ENCODE measurements at places on chromosomes 3 and 15. TPM values are rescaled to one million over a fixed set of nuclear protein-coding genes. Genes with fewer than 3 reads are reported as not detected.

DNA sequence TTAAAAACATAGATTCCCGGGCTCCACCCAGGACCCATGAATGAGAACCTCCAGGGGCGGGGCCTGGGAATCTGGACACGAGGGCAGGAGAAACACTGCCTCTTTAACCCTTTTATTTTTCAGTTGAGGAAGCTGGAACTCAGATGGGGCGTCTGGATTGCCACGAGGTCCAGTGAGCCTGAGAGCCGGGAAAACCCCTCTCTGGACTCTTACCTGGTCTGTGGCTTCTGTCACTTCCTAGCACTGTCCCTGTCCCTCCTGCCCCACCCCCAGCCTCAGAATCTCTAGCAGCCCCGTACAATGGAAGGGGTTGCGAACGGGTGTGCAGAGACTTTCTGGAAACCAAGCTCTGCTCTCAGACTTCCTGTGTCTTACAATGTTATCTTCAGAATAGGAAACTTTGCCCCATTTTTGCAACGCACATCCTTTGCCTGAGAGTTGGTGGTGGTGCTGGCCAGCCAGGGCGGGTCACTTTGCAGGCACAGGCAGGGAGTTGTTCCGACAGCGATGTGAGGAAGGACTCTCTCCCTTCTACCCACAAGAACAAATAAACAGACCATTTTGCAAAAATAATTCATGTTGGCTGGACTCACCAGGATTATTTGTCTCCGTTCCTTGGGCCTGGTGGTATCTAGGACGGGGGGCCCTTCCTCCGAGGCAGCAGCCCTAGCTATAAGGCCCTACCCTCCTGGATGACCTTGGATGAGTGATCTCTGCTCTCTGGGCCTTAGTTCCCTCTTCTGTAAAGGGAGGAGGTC lies 59.1 kb downstream of the SMAD6 start:
- H3K27ac ChIP-seq = peak overlapping the region; percentile 10
- H3K27me3 ChIP-seq = no peaks in the 10 kb centered on the region
- H3K4me3 ChIP-seq = no peak overlapping the region
- peaks cover 20% of the 10 kb centered on the region for H3K4me1 ChIP-seq

CCDC174 gene
- 18.5 TPM for total RNA-seq

GRCh38 chr15:92648190-92648875 lies 7.2 kb downstream of the FAM174B start:
- H3K27me3 ChIP-seq = peaks cover 13% of the 10 kb centered on the region
- H3K36me3 ChIP-seq = peaks cover 12% of the 10 kb centered on the region
- H3K27ac ChIP-seq = peak overlapping the region; percentile 1
- peaks cover 25% of the 10 kb centered on the region for H3K4me1 ChIP-seq
- no peak for DNase-seq
- H3K4me3 ChIP-seq = peak overlapping the region; percentile 8

- no peak for DNase-seq
- H3K27me3 ChIP-seq = no peaks in the 10 kb centered on the region
- peak overlapping the region; percentile 68 for H3K27ac ChIP-seq
- H3K4me1 ChIP-seq = no peaks in the 10 kb centered on the region
- H3K36me3 ChIP-seq = no peaks in the 10 kb centered on the region
- no peak overlapping the region for H3K4me3 ChIP-seq
Observed at GRCh38 chr3:120203621-120204020, 81.4 kb downstream of the GPR156 start.

SLC9C1 gene
- 0.55 TPM for total RNA-seq

DNA sequence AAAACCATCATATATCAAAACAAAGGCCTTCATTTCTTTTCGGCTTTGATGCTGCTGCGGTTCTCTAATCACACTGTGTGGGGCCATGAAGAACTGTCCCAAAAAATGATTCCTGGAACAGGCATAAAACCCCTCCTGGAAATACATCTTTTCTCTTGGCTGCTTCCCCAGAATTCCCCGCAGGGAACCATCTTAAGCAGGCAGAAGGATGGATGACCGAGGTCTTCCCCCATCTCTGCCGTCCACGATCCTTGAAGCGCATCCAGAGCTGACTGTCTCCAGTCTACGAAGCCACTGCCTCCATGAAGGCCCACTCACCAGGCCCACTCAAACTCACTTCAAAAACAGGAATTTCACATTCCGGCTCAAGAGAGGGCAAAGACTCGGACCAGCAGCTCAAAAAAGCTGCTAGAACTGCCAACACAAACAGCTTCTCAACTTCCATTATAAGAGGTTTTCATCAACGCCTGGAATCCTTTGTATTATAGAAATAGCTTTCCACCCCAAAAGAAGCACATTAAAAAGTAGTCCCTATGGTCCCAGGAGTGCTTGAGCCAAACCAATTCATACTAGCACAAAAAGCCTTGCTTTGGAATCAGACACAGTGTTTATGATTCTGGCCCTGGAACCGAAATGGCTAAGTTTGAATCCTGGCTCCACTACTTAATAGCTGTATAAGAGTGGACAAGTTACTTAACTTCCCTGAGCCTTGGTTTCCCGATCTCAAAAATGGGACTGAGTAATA lies 487.5 kb upstream of the WNT5A start:
- H3K4me1 ChIP-seq = no peaks in the 10 kb centered on the region
- H3K4me3 ChIP-seq = no peak overlapping the region
- no peak for DNase-seq
- H3K36me3 ChIP-seq = no peaks in the 10 kb centered on the region

DNA sequence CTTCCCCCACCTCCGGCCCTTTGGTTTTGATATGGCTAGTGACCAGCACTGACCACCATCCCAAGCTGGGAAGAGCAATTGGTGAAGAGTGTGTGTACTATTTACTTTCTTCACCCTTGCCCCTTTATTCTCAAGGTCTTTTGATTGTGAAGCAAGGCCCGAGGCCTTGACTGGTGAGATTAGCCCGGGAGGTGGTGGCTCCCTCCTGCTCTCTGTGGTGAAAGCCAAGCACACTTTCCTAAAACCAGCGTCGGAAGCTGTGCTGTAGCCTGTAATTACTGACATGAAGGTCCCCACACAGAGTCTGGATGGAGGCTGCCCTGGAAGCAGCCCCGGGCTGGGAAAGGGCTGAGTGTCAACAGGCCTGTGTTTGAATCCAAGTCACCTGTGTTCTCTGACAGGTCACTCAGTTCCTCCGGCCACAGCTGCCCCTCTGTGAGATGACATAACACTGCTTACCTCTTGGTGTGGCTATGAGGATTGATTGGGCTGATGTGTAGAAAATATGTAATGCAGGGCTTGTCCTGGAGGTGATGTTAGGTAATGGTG lies 60.5 kb upstream of the PRR23C start:
- no peak for DNase-seq
- H3K4me3 ChIP-seq = no peak overlapping the region
- peaks cover 5% of the 10 kb centered on the region for H3K27me3 ChIP-seq
- H3K36me3 ChIP-seq = no peaks in the 10 kb centered on the region
- H3K27ac ChIP-seq = no peak overlapping the region

DNA sequence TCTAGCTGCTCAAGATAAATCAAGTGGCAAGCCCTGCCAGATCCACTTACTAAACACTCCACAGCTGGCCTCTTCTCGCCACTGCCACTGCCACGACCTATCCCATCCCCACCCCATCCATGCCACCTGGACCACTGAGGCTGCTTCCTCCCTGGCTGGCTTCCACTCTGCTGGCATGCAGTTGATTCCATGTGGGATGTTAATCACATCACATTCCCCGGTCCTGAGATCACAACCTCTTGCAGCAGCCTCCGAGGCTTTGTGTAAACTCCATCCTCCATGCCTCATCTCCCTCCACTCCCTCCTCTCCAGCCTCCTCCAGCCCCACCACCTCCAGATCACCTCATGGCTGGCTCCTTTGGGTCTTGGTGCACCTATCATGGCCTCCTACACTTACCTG lies 7.7 kb downstream of the NCKIPSD start:
- no peak for DNase-seq
- peaks cover 19% of the 10 kb centered on the region for H3K36me3 ChIP-seq
- no peak overlapping the region for H3K27ac ChIP-seq
- H3K4me1 ChIP-seq = no peaks in the 10 kb centered on the region
- H3K27me3 ChIP-seq = no peaks in the 10 kb centered on the region

FRMD5 gene
- 5.1 TPM for total RNA-seq

GRCh38 chr3:108931035-108931434 lies 22.6 kb downstream of the GUCA1C start:
- no peak for DNase-seq
- H3K36me3 ChIP-seq = peaks cover 3% of the 10 kb centered on the region
- no peaks in the 10 kb centered on the region for H3K4me1 ChIP-seq
- H3K4me3 ChIP-seq = no peak overlapping the region
- H3K27me3 ChIP-seq = no peaks in the 10 kb centered on the region
- no peak overlapping the region for H3K27ac ChIP-seq

HRG gene
- not detected for total RNA-seq

RASGRF1 gene
- 0.16 TPM for total RNA-seq

DNA sequence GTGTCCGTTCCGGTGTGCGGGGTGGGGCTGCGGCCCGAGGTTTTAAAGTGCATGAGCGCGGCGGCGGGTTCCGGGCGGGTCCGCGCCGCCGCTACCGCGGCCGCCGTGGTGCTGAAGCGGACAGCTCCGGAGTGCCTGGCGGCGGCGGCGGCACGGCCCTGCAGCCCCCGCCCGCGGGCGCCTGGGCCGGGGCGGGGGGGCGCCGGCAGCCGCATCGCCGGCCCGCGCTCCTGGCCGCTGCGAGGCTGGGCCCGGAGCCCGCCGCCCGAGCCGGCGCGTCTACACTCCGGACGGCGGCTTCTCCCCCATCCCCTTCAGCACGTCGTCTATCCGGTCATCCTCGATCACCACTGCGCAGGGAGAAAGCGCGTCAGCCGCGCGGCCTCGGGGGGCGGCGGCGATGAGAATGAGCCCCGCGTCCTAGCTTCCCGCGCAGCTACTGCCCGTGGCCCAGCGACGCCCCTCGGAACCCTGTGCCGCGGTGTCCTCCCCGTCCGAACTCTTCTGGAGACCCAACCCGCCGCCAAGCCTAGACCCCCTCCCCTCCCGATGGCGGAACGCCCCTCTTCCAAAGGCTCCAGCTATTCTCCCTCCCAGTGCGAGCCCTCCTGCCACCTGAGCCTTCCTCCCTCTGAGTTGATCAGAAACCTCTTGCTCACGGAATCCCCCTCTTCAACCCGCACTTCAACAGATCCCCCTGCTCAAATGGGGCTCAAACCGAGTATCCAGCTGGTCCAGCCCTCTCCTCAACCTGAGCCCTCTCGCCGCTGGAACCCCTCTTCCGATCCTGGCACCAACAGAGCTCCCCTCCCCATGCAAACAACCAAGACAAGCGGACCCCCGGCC lies 1.3 kb downstream of the CAMK2N2 start:
- peak overlapping the region; percentile 90 for H3K4me3 ChIP-seq
- H3K4me1 ChIP-seq = peaks cover 18% of the 10 kb centered on the region
- no peaks in the 10 kb centered on the region for H3K36me3 ChIP-seq
- peak; percentile 45 for DNase-seq
- H3K27ac ChIP-seq = peak overlapping the region; percentile 19

GRCh38 chr3:192844836-192845525 lies 72.7 kb downstream of the MB21D2 start:
- no peak overlapping the region for H3K4me3 ChIP-seq
- no peaks in the 10 kb centered on the region for H3K36me3 ChIP-seq
- no peak overlapping the region for H3K27ac ChIP-seq
- H3K27me3 ChIP-seq = no peaks in the 10 kb centered on the region

GRCh38 chr3:71066356-71066755 lies 517.2 kb downstream of the FOXP1 start:
- DNase-seq = no peak
- H3K4me3 ChIP-seq = peak overlapping the region; percentile 92
- peaks cover 38% of the 10 kb centered on the region for H3K27me3 ChIP-seq
- peaks cover 37% of the 10 kb centered on the region for H3K4me1 ChIP-seq

DNA sequence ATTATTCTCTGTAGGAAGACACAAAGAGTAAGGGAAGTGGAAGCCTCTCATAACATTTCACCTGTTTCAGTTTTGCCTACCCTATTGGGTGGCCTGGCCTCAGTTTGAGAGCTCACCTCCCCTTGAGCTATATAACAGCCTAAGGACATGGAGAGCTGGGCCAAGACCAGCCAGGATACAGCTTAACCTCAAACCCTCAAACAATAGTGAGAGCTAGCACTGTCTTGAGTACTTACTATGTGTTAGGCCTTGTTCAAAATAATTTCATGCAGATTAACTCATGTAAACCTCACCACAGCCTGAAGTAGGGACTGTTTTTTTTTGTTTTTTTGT lies 15.0 kb upstream of the TBL1XR1 start:
- no peaks in the 10 kb centered on the region for H3K36me3 ChIP-seq
- H3K4me1 ChIP-seq = peaks cover 10% of the 10 kb centered on the region
- no peak overlapping the region for H3K4me3 ChIP-seq

CCR8 gene
- not detected for total RNA-seq

CCK gene
- not detected for total RNA-seq

IP6K1 gene
- total RNA-seq = 63.3 TPM

HRH1 gene
- total RNA-seq = not detected

EAF1 gene
- total RNA-seq = 24.9 TPM

GABRR3 gene
- not detected for total RNA-seq

NDUFB4 gene
- 117 TPM for total RNA-seq

LDHAL6B gene
- total RNA-seq = not detected

QARS1 gene
- 382 TPM for total RNA-seq

CEMIP gene
- 0.33 TPM for total RNA-seq

GRCh38 chr3:37200141-37200540 lies 25.8 kb upstream of the LRRFIP2 start:
- H3K36me3 ChIP-seq = no peaks in the 10 kb centered on the region
- DNase-seq = no peak
- H3K4me1 ChIP-seq = peaks cover 25% of the 10 kb centered on the region
- no peak overlapping the region for H3K4me3 ChIP-seq
- H3K27me3 ChIP-seq = no peaks in the 10 kb centered on the region

DNA sequence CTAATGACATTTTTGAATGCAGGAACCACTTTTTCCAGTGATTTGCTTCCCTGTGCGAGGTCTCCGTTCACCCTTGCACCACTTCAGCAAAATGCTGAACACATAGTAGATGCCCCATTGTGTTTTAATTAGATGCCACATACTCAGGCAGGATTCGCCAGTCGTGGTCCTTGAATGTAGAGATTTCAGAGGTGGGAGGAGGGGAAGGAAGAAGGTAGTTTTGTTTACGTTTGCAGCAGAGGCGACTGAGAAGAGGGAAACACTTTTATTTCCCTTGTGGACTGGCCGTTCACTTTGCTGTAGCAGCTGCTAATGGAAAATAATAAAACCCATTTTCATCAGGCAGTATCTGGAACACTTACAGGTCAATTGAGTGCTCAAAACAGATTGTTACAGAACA lies 262.8 kb upstream of the TBL1XR1 start:
- no peak overlapping the region for H3K4me3 ChIP-seq
- peaks cover 2% of the 10 kb centered on the region for H3K36me3 ChIP-seq
- peaks cover 21% of the 10 kb centered on the region for H3K4me1 ChIP-seq
- H3K27me3 ChIP-seq = no peaks in the 10 kb centered on the region

- H3K4me1 ChIP-seq = no peaks in the 10 kb centered on the region
- H3K27ac ChIP-seq = peak overlapping the region; percentile 50
- H3K4me3 ChIP-seq = no peak overlapping the region
- DNase-seq = no peak
Observed at GRCh38 chr3:158005391-158006100, 100.7 kb downstream of the SHOX2 start.

DNA sequence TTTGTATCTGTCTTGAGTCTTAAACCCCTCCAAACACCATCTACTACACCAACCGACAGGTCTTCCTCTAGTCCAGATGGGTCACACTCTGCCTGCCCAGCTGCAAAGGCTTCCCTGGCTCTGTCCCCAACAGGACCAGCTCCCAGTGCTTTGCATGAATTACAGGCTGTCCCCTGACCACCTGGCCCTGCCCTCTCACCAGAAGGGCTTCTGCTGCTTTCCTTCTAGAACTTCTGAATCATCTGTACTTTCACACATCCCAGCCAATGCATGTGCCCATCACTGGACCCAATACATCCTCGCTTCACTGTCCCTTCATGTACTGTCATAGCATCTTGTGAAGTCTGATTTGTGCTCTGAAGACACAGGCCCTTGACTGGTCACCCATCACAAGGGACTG lies 53.6 kb downstream of the HOMER2 start:
- H3K27ac ChIP-seq = no peak overlapping the region
- no peak overlapping the region for H3K4me3 ChIP-seq
- DNase-seq = no peak

All from neural crest cell (in vitro differentiated cells).